Astrocyte of the spinal cord (primary cell): ENCODE measurements at places on chromosomes 12 and 14.

DNA sequence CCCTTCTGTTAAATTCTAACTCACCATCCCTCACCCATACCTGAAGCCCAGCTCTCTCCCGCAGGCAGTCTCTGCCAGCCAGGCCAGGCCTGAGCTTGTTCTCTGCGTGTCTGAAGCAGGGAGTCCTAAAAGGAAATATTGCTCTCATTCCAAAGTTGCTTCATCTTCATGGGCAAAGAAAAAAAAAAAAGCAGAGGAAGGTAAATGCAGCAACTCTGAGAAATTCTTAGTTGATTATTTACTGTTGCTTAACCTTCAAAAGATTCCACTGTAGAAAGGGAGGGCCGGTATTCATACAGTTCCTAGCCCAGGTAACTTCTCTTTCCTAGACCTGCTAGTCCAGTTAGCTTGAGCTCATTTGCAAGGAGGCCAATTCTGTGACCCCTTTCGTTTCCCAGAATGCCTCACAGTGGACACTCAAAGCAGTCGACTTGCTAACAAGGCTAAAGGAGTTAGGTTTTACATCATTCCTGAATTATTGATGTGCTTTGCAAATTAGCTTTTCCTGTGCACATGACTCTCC lies 193.5 kb upstream of the EEA1 start:
- DNase-seq = no peak

DNA sequence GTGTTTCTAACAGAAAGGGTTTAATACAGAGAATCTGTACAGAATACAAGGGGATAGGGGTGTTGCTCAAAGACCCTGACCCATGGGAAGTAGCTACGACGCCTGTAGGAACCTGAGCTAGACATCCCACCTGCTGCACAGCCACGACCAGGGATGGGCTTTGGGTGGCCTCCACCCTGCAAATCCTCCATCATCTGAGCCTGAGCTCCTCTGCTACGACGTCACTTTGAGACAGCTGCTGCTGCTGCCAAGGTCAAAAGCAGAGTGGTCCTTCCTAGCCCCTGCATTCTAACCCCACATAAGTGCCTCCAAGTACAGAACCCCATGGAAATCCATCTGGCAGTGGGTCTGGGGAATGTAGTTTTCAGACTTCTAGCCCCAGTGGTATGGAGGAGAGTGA lies 43.8 kb downstream of the JAG2 start:
- no peak for DNase-seq

- DNase-seq = no peak
Measured at GRCh38 chr14:96617635-96618034, 115.5 kb downstream of the PAPOLA start.

- DNase-seq = peak; percentile 41
Measured at GRCh38 chr12:82650627-82651337, 35.9 kb upstream of the TMTC2 start.

DNA sequence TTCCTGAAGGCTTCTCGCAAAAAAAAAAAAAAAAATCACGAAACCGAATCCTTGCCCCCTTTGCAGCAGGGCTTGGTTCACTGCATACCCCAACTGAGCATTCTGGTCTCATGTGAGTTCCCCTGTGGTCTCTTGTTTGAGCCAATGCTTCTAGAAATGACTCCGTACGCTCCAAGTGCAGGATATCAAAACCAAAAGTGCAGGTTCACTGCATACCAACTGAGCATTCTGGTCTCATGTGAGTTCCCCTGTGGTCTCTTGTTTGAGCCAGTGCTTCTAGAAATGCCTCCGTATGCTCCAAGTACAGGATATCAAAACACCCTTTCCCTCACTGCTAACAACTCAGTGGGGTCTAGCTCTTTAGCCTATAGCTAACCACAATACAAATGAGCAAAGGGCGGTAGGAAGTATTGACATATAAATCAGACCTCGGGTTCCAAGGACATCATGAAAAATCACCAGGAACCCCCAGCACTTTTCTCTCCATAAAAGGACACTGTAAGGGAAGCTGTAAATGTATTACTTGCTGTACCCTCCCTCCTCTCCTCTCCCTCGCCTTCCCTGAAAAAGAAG lies 206.3 kb upstream of the NOS1 start:
- no peak for DNase-seq

GRCh38 chr14:24315807-24316596 lies 4.7 kb downstream of the LTB4R start:
- no peak for DNase-seq

GRCh38 chr12:120851444-120851843 lies 52.7 kb downstream of the SPPL3 start:
- DNase-seq = no peak

- peak; percentile 42 for DNase-seq
Measured at GRCh38 chr12:69779928-69780327, 41.3 kb downstream of the RAB3IP start.

DNA sequence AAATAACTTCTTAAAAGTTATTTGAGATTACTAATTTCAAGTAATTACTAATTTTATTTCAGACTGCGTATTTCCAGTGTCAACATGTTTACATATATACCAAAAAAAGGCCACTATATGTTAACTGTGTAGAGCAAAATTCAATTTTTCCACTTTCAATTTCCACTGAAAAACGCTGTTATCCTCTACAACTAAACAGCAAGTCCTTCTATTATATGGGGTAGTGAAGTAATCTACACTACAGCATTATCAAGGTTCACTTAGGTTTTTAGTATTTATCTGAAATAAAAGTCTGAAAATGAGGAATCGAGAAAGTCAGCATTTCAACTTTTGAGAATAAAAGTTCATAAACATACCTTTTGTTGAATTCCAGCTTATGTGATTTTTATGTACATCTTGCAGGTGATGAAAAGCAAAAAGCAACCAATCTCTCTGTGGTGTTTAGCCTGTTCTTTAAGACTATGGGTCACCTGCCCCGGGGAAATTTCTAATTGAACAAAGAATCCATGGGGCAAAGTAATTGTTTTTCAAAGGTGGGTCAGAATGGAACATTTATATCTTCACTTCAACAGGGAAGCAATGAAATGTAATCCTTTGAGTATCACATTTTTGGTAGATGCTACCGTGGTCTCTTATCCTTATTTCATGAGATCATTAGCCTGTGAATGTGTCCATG lies 3.3 kb downstream of the BTG1 start:
- DNase-seq = no peak

GRCh38 chr14:57266065-57266464 lies 2.6 kb downstream of the EXOC5 start:
- DNase-seq = no peak

GRCh38 chr14:55416866-55417265 lies 5.2 kb upstream of the ATG14 start:
- no peak for DNase-seq

GRCh38 chr12:109777544-109777943 lies 55.7 kb downstream of the TRPV4 start:
- no peak for DNase-seq

DNA sequence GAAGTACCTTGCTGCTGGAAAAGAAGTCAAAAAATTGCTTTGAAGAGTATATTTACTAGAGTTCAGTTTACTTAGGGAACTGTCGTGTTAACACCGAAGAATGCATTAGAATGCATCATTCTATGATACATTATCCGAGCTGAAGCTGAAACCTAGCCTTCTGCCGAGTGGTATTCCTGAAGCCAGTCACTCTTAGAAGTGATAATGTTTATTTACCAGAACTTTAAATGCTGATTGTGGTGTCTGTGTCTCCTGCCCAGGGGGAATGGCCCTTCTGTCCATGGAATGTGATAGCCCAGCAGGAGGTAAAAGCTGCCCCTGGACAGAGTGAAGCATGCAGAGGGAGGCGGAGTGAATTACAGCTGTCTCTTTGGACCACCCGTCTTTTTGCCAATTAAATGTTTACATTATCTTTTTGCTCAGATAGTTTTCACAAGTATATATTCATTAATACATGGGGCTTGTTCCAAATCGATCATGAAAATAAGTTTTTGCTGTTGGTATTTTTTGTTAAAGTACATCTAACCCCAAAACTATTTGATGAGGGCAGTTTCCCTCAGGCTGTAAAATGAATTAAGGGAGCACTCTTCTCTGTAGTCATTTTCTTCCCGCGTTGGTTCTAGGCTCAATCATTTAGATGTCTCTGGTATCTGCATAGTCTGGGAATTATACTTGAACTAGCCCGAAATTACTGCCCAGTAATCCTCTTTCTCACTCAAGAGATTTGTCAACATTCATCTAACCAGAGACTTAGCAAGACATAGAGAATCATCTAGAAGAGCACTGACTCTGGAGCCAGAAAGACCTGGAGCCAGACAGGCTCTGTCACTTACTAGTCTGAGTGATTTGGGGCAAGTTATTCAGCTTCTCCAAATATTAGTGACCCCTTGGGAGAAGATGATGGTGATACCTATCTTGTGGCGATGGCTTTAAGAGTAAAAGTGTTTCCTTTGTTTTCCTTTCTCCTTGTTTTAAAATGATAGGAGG lies 147.6 kb downstream of the CRADD start:
- DNase-seq = peak; percentile 47

DNA sequence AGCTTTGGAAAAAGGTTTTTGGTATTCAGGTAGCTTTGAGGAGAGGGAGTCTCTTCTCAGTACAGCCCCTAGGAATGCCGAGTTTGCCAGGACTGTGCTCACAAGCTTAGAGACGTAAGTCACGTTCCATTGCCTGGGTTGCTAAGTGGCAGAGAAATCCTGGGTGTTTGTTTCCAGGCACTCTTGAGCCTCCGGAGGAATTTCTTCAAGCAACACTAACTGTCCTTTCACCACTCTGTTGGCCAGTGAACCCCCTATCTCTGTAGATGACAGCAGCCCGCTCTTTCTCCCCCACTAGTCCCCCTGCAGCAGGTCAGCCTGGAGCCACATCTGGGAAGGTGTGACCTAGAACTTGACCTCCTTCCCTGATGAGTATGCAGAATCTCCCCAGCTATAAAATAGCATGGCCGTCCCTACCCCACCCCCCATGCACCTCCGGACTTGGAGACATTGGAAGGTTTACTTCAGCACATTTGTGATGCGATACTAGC lies 162.7 kb downstream of the ZFP36L1 start:
- no peak for DNase-seq

GRCh38 chr14:20195911-20196310 lies 5.2 kb downstream of the OR11G2 start:
- no peak for DNase-seq

DNA sequence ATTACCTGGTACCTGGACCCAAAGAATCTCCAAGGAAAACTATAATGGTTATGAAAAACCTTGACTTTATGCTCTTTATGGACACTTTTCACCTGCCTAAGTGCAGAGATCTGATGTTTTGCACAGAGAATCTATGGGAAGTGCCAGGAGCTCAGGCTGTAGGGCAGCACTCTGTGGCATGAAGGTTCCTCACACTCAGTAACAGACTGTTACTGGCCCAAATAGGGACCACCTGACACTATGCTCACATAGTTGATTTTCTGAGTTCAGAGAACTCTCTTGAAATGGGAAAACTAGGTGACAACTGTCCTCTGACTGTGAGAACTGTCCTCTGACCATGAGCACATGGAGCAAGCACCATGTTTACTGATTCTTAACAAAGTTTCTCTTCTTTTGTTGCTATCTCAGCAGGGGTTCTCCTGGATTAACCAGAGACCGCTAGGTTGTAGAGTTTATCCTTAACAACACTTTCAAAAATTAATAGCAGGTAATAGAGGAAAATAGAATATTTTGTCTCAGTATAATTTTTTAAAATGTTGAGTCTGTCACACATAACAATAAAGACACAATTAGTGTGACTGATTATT lies 101.6 kb downstream of the STXBP6 start:
- DNase-seq = no peak

DNA sequence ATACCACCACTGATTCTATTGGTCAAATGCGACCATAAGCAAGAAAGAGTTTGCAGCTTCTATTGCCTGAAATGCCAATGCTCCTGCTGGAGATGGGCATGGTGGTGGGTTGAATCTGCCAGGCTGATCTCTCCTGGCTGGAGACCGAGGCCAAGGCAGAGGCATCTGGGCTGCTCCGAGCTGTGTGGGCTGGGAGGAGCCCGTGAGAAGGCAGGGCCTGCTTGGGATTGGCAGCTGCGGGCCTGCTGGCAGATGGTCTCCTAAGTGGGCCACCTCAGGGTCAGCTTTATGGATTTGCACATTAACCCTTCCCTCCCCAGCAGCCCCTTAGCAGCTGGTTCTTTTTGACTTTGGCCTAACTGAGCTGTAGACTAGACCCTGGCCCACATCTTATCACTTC lies 25.4 kb downstream of the SRRM4 start:
- DNase-seq = no peak
